ENCODE measurements at places on chromosomes 5 and 9.

GRCh38 chr5:82952326-82952725 is 124.9 kb downstream of the TMEM167A start:
- no peak for DNase-seq

- DNase-seq = no peak
Measured at GRCh38 chr5:83401775-83402174, 69.8 kb upstream of the VCAN start.

DNA sequence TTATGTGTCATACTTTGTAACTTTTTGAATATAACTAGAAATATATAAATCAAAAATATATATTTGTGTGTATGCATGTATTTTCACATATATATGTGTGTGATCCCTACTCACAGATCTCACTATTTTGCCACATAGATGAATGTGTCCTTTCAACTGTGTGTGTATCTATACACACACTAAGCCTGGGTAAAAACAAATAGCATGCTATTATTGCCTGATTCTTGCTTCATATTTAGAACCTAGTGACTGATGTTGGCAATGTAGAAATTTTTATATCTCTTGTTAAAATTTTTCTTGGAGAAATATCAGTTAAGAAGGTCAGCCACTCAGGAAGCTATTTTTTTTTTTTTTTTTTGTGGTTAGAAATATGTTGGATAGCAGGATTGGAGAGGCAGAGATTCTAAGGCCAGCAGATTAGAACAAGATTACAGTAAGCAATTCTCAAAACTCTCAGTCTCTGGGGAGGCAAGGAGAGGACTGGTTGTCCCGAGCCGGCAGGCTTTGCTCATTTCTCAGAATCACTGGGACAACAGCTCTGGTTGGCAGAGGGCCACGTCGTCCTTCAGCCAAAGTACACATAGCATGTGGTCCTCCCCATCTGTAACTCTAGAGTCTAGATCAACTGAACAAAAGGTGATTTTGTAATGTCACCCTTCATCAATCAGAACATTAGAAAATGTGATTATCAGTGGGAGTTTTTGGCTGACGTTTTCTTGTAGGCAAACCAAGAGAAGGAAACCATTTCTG is 19.7 kb downstream of the C6 start:
- peak; percentile 33 for DNase-seq

DNA sequence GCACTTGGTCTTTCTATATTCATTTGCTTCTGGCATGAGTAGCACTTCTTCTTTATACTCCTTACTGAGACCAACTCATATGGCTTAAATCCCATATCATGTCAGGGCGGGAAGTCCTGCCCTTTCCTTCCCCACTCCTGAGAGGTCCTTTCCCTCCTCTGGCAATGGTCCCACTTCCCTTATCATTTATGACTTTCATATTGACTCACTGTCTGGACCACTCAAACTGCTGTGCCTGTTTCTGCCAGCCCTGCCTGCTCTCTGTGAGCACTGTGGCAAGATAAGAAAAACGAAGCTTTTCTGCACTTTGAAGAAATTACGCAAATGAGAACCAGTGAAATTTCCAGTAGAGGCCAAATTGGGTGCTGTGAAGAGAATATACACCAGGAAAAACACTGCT is 58.1 kb downstream of the ZNF474 start:
- no peak for DNase-seq

DNA sequence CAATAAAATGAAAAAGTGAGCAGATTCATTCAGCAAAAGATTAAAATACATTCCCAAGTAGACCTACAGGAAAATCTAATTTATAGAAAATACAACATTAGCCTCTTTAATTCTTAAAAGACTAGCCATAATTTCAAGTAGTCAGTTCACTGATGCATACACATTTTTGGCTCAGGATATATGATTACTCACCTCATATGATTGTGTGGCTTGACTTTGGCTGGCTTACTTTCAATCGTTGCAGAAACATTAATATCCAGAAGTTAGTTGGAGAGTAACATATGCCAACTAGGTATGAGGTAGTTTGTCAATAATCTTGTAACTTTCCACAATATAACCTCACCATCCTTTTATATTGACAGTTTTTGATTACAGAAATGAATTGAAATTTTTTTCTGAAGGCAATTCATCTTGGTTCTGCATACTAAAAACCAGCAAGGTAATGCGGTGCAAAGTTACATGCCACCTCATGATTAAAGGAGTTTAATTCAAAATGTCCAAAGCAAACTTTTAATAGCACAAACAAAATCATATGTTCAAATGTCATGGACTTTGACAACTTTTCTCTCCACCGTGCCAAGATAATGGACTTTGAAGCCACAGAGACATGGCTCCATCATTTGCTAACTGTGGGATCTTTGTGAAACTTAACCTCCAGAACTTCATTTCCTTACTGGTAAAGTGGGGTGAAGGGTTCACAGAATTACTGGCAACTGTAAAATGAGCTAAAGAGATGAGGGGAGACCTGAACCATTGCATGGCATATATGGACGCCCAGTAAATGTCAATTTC is 76.6 kb upstream of the PAM start:
- DNase-seq = no peak

DNA sequence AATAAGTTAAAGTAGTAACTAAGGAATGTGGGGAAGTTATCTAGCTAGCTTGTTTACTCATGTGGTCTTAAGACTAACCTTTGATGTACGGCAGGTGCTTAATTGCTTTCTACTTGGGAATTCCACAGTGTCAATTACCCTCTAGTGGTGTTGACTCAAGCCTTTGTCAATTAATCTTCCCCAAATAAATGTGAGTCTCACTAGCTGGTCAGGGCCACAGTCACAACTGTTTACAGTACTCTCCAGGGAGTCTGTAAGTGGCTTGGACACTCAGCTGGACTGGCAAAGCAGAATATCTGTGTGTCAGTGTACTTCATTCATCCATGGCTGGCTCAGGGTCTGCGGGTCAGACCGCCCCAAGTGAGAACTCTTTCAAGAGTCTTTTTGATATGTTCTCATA is 30.8 kb downstream of the SMIM3 start:
- no peak for DNase-seq

- DNase-seq = no peak
Measured at GRCh38 chr5:111231119-111231518, 6.9 kb downstream of the CAMK4 start.

DNA sequence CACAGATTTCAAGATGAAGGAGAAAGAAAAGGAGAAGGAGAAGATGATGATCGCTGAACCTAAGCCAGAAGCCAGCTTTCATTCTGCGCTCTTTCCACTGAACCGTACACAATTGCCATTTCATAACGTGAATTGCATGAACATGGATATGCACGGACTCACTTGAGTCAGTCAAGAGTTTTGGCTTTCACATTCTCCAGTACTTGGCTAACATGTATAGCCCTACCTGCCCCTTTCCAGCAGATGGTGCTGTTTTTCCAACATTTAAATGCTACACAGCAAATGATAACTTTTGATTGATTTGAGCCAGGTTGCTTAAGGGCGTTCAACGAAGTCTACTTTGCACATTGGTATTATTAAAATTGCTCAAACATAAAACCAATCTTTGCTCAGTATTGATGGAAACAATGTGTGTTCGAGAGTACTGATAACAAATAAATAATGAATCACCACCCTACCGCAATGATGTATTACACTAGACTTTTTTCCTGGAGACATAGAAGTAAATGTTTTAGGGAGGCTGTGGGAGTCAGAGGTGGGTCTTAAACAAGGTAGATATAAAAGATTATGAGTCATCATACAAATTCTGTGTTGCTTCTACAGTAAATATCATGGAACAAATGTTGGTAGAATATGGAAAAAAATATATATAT is 196.4 kb downstream of the TRPM3 start:
- DNase-seq = peak; percentile 45

- DNase-seq = no peak
Measured at GRCh38 chr9:2375114-2375513, 246.5 kb upstream of the VLDLR start.

DNA sequence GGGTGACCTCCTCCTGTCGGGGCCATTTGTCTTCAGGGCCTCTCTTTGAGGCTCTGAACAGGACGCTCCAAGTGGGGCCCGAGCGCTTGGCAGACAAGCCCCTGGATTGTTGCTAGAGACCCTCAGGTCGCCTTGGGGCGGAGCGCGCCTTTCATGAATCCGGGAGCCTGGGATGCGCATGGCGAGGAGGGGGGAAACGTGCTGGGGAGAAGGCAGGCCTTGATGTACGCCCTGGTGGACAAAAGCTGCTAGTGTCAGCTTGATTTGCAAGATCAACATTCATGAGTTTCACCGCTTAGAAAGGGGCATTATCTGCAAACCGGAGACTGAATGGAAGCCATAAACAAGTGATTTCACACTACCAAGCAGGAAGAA is 226.3 kb downstream of the SMARCA2 start:
- peak; percentile 72 for DNase-seq

DNA sequence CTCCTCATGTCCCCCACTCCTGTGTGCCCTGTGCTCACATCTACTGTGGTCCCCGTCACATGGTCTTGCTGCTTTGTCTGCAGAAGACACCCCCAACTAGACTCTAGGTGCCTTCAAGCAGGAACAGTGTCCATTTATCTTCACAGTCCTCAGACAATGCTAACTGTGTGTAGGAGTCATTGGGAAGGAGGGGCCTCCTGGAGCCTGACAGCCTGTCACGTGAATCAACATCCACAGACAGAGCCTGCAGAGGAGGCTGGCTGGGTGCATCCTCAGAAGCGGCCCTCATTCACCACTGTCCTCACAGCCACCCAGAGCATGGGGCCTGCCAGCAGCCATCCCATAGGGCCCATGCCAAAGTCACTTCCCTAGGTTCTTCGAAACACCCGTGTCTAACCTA is 98.7 kb downstream of the MED10 start:
- DNase-seq = peak; percentile 79

DNA sequence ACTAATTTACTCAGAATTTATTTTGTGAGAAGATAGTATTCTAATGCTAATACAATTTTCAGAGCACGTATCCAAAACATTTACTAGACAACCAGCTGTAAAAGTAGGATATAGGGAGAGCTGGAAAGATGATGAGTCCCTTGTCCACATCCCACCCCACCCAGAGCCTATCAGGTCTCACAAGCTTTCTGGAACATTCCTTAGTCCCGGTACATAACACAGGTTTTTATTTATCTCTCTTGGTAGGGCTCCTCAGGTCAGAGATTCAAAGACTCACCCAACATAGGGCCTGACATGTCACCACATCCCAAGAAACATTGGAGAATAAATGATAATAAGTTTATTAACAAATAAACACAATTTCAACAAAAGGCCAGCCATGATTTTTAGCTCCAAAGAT is 13.8 kb upstream of the RAD23B start:
- no peak for DNase-seq

GRCh38 chr9:2662496-2662895 is 40.9 kb downstream of the VLDLR start:
- peak; percentile 73 for DNase-seq

- no peak for DNase-seq
Measured at GRCh38 chr9:91603932-91604331, 180.3 kb upstream of the NFIL3 start.

- no peak for DNase-seq
Measured at GRCh38 chr5:134967607-134968006, at the start of gene CATSPER3. TSS of gene CATSPER3 (plus strand) at chr5:134967907. CDS start at chr5:134967992, 85 bp downstream.

GRCh38 chr5:14757850-14758249 is 93.3 kb downstream of the OTULIN start:
- no peak for DNase-seq

- DNase-seq = no peak
Measured at GRCh38 chr5:79774171-79774854, 84.7 kb downstream of the CMYA5 start.

DNA sequence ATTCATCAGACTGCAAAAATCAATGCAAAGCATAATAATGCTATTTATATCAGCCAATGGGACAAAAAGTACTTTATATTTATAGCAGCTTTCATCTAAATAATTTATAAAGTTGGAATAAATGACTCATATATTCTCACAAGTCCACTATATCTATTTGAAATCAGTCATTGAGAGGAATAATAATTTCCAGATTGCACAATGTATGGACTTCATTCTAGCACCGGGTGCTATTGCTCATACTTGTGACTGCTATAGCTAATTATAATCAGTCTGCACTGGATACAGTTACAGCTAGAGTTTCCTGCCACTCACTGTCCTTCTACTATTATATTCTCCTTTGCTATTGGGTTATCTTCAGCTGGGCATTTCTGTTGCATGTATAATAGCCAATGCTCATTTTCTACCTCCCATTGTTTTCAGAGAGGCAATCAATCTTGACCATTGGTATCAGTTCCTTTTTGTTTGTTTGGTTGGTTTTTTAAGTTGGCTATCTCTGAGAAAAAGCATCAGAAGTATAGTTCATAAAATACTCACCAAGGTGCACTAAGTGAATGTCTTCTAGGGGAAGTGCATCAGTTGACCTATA is 1.9 kb downstream of the CDH18 start:
- DNase-seq = no peak

GRCh38 chr5:161546470-161547301 is at the start of gene GABRB2:
TSS of gene GABRB2 (minus strand) at chr5:161546725. CDS start at chr5:161546643, 82 bp downstream.
- DNase-seq = peak; percentile 65

DNA sequence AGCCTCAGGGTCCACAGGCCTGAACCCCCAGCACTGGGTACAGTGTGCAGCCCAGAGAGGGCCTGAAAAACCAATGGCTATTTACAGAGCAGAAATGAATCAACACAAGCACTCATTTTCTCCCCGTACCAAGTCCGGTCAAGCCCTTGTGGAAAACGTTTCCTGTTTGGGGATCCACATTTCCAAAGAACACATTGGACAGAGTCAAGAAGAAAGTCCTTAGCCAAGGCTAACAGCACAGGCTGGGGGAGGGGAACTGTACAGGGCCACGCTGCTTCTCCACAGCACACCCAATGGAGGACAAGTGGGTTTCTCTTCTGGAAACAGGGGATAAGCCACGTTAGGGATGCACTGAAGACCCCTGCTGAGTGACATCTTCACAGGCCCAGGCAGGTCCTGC is 62.3 kb downstream of the NSUN2 start:
- DNase-seq = no peak

DNA sequence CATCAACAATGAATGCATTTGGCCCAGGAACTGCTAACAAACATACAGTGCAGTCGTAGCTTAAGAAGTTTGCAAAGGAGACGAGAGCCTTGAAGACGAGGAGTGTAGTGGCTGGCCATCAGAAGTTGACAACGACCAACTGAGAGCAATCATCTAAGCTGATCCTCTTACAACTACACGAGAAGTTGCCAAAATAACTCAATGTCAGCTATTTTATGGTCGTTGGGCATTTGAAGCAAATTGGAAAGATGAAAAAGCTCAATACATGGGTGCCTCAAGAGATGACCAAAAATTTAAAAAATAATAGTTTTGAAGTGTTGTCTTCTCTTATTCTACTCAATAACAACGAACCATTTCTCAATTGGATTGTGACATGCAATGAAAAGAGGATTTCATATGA is 757.7 kb upstream of the CHD1 start:
- DNase-seq = no peak

Data from globus pallidus (tissue), 1 donor.